ENCODE measurements at places on chromosomes 1 and 21. TPM values are rescaled to one million over a fixed set of nuclear protein-coding genes. Genes with fewer than 3 reads are reported as not detected.

The SMYD3 gene
- total RNA-seq, result 19.2 TPM

The COG2 gene
- total RNA-seq, result 23.3 TPM

The TLR5 gene
- total RNA-seq, result 0.73 TPM

The SERPINC1 gene
- not detected for total RNA-seq

The OR10J1 gene
- total RNA-seq, result not detected
